ENCODE measurements at places on chromosomes 16 and 17.

DNA sequence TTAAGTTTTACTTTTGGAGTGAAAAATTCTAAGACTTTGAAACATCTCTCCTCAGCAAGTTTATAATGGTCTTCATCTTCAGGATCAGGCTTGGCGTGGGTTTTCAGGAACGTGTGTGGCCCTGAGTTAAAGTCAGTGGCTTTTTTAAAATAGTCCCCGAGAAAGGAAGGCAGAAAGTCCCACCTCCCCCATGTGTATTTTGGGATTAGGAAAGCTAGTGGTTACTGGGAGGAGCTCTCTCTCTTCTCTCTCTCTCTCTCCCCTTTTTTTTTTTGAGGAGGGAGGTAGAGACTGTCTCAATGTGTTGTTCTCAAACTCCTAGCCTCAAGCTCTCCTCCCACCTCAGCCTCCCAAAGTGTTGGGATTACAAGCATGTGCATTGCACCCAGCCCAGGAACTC lies 213.2 kb downstream of the IRX3 start:
- DNase-seq = no peak

- DNase-seq = peak; percentile 85
Measured at GRCh38 chr17:37489197-37490001, at the start of gene DUSP14. Gene DUSP14, plus strand, starts transcription at chr17:37489891. Its CDS starts 22,382 bp downstream, at chr17:37512273.

DNA sequence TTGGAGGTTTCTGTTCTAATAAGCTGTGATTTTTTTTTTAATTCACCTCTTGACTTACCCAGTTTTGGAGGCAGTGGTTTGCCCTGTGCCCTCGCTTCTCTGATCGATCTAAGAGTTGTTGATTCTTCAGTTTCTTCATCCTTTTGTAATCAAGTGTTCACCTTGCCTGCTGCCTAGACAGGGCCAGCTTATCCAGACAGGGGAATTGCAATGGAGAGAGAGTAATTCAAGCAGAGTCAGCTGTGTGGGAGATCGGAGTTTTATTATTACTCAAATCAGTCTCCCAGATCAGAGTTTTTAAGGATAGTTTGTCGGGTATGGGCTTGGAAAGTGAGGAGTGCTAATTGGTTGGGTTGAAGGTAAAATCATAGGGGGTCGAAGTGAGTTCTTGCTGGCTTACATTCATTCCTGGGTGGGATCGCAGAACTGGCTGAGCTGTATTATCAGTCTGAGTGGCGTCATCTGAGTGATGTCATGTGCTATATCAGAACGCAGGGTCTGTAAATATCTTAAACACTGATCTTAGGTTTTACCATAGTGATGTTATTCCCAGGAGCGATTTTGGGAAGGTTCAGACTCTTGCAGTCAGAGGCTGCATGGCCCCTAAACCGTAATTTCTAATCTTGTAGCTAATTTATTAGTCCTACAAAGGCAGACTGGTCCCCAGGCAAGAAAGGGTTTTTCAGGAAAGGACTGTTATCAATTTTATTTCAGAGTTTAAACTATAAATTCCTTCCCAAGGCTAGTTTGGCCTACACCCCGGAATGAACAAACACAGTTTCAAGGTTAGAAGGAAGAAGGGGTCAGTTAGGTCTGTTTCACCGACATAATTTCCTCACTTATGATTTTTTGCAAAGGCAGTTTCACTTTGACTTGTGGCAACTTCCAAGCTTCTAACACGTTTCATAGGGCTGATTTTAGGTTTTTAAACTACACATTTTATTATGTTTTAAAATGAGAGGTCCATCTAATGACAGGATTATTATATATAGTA lies 21.5 kb upstream of the KCNJ16 start:
- no peak for DNase-seq

- DNase-seq = no peak
Measured at GRCh38 chr16:11262915-11263314, 6.2 kb downstream of the TNP2 start.
